Activated naive CD4-positive, alpha-beta T cell treated with Interleukin-2 at 50 U/mL for 16 hours (primary cell): ENCODE measurements at places on chromosomes 12 and 14.
A peak's percentile ranks its signal among the peaks of the same experiment; 100 is the strongest.

- DNase-seq = no peak
Measured at GRCh38 chr12:82027612-82028011, 268.5 kb upstream of the PPFIA2 start.

GRCh38 chr12:114221957-114222630 is 183.8 kb downstream of the TBX5 start:
- no peak for DNase-seq

GRCh38 chr12:30989754-30990153 is 63.2 kb downstream of the TSPAN11 start:
- DNase-seq = no peak

GRCh38 chr12:42759622-42760273 is 170.2 kb upstream of the PRICKLE1 start:
- DNase-seq = no peak

GRCh38 chr12:52676163-52676562 is 4.0 kb downstream of the KRT1 start:
- DNase-seq = no peak

- peak; percentile 41 for DNase-seq
Measured at GRCh38 chr14:98173305-98173704, 1098.7 kb downstream of the BCL11B start.

GRCh38 chr12:132622437-132623071 is 4.0 kb downstream of the P2RX2 start:
- no peak for DNase-seq

DNA sequence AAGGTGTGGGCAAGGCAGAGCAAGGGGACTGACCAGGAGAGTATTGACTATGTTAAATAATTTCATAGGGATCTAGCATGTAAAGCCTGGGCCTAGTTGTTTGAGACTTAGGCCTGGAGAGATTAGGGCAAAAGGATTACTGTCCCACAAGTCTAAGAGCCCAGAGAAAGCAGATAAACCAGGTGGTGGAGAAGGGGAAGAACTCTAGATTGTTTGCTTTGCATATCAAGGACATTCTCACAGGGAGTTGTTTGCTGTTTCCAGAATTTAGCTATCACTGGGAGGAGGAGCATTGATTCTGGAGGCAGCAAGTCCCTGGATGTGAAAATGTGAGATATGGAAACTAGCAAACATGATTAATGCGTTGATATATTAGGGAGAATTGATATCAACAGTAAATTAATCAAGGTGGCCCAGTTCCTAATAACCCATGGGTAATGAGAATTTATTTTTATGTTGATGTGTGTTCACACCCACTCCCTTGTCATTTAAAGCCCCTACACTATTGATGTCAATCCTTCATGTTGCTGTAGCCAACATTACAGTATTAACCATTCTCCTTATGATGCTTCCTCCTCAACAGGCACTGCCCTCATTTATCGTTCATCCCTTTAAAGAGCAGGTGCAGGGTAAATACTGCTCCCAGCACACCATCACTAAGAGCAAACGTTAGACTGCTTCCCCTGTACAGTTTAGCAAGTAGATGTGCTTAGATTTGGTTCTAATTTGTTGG is 1666.7 kb upstream of the FLRT2 start:
- DNase-seq = no peak

DNA sequence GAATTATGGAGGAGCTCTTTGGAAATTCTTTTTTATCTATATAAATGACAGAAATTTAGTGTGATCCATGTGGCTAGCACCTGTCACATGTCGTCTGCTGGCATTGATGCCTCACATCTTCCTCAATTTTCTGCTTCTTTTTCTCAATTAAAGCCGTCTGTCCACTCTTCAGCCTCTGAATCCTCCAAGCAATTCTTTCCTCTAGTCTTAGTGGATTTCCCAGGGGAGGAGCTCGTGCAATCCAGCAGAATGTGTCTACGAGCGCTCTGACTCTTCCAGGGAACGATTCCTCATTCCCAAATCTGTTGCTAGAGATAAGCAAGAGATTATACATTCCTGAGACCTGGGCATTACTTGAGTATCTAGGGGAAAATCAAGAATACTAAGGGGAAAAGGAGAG is 176.6 kb downstream of the EMP1 start:
- DNase-seq = no peak

- no peak for DNase-seq
Measured at GRCh38 chr14:35669782-35670181, 135.8 kb downstream of the INSM2 start.

DNA sequence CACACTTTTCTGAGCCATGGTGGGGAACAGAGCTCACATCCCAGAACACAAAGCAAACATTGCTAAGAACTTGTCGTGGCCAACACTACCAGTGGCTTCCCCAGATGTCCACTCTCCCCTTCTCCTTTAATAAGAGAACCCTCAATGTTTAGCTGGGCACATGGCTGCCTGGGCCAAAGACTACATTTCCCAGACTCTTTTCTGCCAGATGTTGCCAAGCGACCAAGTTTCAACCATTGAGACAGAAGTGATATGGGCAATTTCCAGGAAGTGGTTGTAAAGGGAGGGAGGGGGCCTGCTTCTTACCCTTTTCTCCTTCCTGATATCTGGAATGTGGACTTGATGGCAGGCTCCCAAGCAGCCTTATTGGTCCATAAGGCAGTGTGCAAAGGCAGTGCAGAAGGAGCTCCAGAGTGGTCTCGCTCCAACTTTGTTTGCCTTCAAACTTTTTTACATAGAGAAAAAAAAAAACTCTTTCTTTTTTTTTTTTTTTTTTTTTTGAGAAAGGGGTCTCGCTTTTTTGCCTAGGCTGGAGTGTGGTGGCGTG is 24.9 kb upstream of the JDP2 start:
- no peak for DNase-seq

GRCh38 chr12:46224386-46224785 is 44.5 kb downstream of the SLC38A1 start:
- DNase-seq = no peak

DNA sequence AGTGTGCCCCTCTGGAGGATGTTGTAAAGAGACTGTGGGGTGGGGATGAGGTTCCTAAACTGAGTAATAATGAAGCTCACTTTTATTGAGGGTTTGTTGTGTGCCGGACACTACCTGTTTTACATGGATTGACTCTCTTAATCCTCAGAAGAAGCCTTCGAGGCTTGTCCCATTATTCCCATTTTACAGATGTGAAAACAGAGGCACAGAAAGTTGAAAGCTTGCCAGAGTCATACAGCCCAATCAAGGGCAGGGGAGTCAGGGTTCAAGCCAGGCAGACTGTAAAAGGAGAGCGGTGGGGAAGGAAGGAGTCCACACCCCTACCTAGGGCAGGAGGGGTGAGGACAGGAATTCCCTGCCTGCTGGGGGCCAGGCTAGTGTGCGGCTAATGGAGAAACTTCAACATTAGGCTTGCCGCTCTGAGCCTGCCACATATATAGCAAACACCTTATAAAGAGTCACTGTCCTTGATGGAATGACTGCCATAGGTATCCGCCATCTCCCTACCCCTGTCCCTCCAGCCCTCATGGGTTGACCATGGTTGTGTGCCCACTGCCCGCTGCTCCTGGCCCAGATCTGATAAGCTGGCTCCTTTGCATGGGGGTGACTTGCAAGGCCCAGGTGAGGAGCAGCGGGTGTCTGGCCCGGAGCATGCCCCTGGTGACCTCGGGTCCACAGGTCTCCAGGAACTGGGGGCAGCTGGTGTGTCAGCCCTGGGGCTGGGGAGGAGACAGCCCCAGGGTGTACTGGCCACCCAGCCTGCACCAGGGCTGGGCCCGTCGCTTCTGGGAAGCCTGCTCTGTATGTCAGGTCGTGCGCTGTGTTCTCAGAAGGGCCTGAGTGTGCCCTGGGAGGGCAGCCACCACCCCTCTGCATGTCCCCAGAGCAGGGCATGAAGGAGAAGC is 12.2 kb downstream of the ORAI1 start:
- no peak for DNase-seq
